ENCODE measurements at places on chromosomes 3 and 15. TPM values are rescaled to one million over a fixed set of nuclear protein-coding genes. Genes with fewer than 3 reads are reported as not detected.

DNA sequence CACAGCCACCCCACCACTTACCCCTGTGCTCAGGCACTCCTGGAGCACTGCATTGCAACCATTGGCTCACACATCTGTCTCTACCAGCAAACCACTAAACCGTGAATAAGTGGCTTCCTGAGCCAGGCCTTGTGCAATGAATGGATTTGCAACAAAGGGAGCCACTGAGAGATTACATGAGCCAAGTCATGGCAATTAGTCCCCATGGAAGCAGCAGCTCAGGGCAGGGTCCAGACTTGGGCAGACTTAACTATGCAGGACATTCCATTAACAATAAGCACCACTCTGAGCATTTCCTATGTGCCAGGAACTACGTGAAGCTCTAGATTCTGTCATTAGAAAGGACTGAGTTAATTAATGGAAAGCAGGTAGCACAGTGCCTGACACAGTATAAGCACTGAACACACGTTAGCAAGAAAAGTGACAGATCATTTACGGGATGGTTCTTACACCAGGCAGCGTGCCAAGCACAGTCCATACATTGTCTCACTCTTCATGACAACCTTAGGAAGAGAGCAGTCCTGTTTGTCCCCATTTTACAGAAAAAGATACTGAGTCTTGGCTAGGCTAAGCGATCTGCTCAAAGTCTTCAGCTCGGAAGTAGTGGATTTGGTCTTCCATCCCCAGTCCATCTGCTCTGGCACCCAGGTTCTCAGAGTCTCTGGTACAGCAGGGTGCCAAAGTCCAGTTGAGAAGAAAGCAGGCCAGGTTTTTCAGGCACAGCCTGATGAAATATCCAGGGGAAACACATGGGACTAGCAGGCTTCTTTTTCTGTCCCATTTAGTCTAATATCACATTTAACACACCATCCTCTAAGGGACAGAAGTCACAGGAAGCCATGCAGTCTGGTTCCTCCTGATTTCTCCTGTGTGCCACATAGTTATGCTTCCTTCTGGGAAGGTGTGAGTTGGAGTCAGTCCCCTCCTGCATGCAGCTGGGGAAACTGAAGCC, 44.1 kb downstream of the LIPC start:
- DNase-seq: no peak

GRCh38 chr3:45773072-45773471, 23.3 kb downstream of the SLC6A20 start:
- no peak for DNase-seq

Gene KLHL6
- 29.7 TPM for total RNA-seq

DNA sequence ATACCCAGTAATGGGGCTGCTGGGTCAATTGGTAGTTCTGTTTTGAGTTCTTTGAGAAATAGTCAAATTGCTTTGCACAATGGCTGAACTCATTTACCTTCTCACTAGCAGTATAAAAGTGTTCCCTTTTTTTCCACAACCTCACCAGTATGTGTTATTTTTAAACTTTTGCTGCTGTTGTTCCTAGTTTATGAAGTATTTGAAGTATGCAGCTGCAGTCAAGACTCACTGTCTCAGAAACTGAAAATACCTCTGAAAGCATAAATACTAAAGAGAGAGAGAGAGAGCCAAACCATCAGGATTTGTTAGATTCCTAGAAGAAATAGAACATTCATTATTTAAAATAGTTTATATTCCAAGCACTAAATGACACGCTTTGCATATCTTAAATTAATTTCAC, 764.2 kb downstream of the NTRK3 start:
- DNase-seq: no peak

DNA sequence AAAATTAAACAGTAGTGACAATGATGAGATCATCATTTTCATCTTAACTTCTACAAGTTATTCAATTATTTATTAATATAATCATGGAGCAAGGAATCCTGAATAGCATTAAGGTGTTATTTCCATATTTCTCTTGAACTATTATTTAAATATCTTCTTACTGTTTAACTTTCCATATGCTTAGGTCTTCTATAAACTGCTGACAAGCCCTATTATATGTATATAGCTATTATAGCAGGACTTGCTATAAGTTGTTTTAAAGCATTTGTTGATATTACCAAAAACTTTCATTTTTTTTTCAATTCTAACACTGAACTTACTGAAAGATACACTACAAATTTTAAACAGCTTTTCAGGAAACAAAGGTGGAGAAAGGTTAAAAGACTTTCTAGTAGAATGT, 76.7 kb downstream of the PLD1 start:
- DNase-seq: no peak

Gene GOLGA8M
- 2.2 TPM for total RNA-seq
